ENCODE measurements at places on chromosomes 2 and 18. TPM values are rescaled to one million over a fixed set of nuclear protein-coding genes. Genes with fewer than 3 reads are reported as not detected.

The DPP4 gene
- 22.4 TPM for total RNA-seq

The UGT1A8 gene
- total RNA-seq, result not detected

The ZSWIM2 gene
- not detected for total RNA-seq

The SH3RF3 gene
- total RNA-seq, result 2.5 TPM

The GPR75 gene
- 1.8 TPM for total RNA-seq

The SLC5A7 gene
- not detected for total RNA-seq

The CSRNP3 gene
- total RNA-seq, result not detected

The CYP27A1 gene
- total RNA-seq, result not detected

The CKAP2L gene
- total RNA-seq, result 25.8 TPM

The SMIM21 gene
- total RNA-seq, result not detected

The CD8B gene
- 268 TPM for total RNA-seq

The REG3G gene
- not detected for total RNA-seq
